ENCODE measurements at places on chromosomes 1 and 21.

DNA sequence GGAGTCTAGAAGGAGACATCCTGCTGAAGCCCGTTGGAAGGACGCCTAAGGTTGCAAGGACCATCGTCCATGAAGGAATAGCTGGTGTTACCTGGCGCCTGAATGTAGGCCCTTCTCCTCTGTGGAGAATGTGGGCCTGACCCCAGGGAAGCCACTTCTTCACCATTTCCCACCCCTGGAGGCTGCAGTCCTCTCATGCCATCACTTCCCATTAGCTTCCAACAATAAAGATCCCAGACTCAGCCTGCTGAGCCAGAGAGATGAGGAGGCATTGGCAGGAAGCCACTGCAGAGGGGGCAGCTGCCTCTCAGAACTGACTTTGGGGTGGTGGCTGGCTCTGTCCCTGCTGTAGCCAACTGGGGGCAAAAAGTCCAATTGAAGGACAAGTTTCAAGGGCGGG lies 21.3 kb upstream of the KCNE2 start:
- DNase-seq, result no peak

DNA sequence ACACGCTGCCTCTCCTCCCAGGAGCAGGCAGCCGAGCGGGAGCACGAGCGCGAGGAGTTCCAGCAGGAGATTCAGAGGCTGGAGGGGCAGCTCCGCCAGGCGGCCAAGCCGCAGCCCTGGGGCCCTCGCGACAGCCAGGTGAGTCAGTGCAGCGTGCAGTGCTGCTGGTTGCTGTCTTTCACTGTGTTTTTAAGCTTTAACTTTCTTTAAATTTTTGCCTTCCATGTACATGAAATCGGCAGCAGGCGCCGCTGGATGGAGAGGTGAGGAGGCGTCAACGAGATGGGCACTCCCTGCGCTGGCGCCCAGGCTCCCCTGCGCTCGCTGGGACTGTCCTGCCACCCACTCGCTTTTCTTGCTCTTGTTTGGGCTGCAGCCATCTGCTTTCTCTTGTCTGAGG lies 60.7 kb upstream of the DIP2A start:
- no peak for DNase-seq

DNA sequence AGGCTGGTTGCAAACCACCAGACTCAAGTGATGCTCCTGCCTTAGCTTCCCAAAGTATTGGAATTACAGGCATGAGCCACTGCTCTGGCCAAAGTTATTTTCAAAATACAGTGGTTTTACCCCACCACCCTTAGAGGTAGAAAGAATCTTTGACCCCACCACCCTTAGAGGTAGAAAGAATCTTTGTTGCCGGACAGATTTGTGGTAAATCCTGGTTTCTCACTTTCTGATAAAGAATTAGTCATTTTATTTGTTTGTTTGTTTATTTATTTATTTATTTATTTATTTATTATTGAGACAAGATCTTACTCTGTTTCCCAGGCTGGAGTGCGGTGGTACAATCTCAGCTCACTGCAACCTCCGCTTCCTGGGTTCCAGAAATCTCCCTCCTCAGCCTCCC lies 55.9 kb downstream of the NFIA start:
- DNase-seq, result no peak

DNA sequence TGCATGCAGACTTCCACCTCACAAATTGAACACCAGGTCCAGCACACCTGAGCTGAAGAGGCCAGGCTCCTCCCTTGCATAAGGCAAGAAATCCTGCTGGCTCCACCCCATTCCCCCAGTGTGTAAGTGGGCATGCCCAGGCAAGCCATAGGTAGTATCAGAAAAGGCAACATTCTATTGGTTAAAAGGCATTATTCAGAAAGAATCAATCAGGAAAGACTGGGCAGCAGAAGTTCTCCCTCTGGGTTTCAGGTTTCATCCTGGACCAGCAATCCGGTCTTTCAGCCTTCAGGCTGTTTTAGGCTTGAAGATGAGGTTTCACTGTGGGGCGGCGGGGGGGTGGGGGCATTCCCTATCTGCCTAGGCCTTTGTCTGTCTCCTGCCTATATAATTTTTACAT lies 42.0 kb upstream of the LHX8 start:
- peak; percentile 91 for DNase-seq

DNA sequence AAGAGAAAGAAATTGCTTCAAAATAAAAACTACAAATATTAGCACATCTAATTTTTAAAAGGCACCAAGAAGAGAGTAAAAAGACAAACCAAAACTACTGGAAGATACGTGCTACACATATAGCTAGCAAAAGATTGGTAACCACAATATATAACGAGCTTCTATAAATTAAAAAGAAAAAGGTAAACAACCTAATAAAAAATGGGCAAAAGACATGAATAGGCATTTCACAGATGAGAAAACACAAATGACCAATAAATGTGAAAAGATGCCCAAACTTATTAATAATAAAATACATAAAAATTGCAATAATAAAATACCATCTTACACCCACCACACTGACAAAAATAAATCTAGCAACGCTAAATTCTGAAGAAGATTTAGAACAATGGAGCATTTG lies 26.2 kb downstream of the LEMD1 start:
- DNase-seq, result no peak

DNA sequence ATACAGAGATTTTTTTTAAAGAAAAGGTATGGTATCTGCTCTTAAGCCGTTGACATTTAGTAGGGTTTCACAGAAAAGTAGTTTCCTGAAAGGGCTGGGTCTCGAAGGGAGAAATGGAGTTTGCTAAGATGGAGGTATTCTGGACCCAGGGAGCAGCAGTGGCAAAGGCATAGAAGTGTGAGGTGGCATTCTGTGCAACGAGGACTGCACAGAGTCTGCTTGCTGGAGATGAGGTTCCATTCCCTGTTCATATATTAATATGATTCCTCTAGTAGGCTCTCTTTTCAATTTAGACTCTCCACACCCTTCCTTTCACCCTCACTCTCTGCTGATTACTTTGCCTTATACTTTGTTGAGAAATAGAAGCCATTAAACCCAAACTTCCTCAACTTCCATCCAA lies 38.5 kb upstream of the PODN start:
- no peak for DNase-seq

DNA sequence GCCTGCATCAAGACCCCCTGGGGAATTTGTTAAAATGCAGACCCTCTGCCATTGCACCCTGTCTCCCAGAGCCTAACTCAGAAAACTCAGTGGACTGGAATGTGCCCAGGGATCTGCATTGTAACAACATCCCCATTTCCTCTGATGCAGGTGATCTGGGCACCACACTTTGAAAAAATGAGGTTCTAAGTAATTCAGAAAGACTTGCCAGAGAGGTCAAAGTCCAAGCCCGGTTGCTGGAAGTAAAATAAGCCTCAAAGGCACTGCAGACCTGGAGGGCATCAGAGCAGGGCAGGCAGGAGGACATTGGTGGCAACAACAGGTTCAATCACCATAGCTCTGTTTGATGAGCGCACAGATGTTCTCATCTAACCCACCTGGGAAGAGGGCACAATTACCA lies 90.7 kb downstream of the SYT2 start:
- no peak for DNase-seq

DNA sequence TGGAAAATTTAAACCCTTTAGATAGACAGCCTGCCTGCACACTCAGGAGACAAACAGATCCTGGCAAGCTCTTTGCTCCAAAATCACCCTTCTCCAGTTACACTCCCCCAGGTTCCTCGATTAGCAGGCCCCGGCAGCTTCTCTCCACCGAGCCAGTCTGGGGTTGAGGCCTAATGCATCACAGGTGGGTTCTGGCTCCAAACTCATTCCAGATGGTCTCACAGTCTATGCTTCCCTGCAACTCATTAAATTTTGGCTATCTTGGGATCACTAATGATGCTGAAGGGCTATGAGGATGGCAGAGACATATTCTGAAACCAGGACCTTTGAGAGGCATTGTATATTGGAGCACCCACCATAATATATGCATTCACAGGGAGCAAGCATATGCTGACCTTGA lies 559.8 kb upstream of the USP24 start:
- no peak for DNase-seq

DNA sequence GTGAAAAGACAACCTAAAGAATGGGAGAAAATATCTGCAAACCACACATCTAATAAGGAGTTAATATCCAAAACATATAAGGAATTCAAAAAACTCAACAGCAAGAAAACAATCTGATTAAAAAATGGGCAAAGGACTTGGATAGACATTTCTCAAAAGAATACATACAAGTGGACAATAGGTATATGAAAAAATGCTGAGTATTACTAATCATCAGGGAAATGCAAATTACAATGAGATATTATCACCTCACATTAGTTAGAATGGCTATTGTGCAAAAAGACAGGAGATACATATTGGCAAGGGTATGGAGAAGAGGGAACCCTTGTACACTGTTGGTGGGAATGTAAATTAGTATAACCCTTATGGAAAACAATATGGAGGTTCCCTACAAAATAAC lies 44.9 kb downstream of the TRMT1L start:
- DNase-seq, result no peak

- peak; percentile 37 for DNase-seq
These were observed 569.4 kb upstream of the ADAMTS5 start for GRCh38 chr21:27536319-27536718.

- DNase-seq, result peak; percentile 95
These were observed 64.4 kb downstream of the KCTD3 start for GRCh38 chr1:215631489-215631888.

GRCh38 chr21:28537371-28538079 lies 455.2 kb downstream of the LTN1 start:
- peak; percentile 53 for DNase-seq

- no peak for DNase-seq
These were observed 9.7 kb upstream of the CTSS start for GRCh38 chr1:150775276-150775675.

GRCh38 chr1:198919667-198920398 lies 281.0 kb downstream of the PTPRC start:
- peak; percentile 68 for DNase-seq

DNA sequence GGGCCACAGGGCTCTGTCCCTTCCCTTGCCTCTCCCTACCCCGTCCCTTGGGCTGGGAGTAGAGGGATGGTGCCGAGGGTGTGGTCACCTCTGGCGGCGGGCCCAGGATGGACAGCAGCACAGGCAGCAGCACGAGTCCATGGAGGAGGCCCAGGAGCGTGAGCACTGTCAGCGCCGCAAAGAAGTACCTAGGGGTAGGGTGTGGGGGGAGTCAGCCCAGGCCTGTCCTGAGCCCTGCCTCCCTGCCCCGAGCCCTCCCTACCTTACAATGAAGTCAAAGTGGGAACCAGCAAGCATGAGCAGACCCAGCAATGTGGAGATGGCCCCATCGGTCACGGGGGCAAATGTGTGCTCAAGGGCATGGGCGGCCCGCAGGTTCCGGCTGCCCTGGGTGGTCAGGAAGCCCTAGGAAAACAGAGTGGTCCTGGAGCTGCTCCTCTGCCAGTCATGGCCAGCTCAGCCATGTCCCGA lies 14.7 kb downstream of the BTBD19 start:
- no peak for DNase-seq

DNA sequence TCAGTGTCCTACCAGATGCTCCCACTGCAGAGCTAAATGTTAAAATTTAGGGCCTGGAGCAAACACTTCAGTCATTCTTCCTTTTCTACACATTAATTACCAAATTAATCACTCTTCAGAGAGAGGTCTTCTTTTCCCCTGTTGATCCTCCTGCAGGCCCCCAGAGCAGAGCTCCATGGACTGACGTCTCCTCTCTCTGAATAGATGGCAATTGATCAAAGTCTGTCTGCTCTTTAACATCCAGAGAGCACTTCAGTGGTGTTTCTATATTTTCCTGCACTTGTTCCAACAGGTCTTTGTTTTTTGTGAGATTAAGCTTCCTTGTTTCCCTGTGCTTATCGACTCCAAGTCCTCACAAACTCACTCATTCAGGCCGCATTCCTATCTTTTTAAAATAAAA lies 239.3 kb downstream of the SIPA1L2 start:
- DNase-seq, result no peak

- no peak for DNase-seq
These were observed 213.7 kb upstream of the HOOK1 start for GRCh38 chr1:59601041-59601441.

DNA sequence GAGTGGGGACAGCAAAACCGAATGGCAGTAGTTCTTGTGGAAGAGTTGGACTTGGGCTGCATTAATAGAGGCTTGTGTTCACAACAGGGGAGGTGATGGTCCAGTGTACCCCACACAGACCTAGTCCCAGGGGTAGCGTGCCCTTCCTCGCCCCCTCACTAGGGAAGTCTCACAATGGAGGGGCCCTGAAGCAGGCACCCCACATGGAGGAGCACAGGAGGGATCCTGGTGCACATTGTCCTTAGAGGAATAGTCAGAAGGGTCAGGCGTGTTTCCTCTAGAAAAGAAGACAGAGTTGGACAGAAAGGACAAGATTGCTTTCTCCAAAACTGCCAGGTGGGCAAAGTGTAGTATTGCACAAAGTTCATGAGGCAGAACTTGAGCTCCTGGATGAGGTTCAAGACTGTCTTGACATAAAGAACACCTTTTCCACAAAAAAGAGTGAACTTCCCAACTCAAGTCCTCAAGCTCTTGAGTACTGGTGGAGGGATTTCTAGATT lies 23.3 kb downstream of the ETNK2 start:
- DNase-seq, result no peak

- peak; percentile 76 for DNase-seq
These were observed 20.3 kb upstream of the AZIN2 start for GRCh38 chr1:33060579-33061083.

GRCh38 chr1:151133018-151133806 lies 13.2 kb downstream of the SEMA6C start:
- DNase-seq, result no peak

GRCh38 chr1:23288671-23289070 lies 55.4 kb downstream of the HNRNPR start:
- no peak for DNase-seq

Data from epithelial cell of esophagus (primary cell).